ENCODE measurements at places on chromosomes 5 and 9. TPM values are rescaled to one million over a fixed set of nuclear protein-coding genes. Genes with fewer than 3 reads are reported as not detected.

GRCh38 chr5:136814619-136815378 is 449.5 kb upstream of the TRPC7 start:
- no peak overlapping the region for H3K27ac ChIP-seq
- DNase-seq, result no peak
- H3K4me1 ChIP-seq, result no peaks in the 10 kb centered on the region
- no peak overlapping the region for H3K4me3 ChIP-seq
- no peaks in the 10 kb centered on the region for H3K27me3 ChIP-seq

DNA sequence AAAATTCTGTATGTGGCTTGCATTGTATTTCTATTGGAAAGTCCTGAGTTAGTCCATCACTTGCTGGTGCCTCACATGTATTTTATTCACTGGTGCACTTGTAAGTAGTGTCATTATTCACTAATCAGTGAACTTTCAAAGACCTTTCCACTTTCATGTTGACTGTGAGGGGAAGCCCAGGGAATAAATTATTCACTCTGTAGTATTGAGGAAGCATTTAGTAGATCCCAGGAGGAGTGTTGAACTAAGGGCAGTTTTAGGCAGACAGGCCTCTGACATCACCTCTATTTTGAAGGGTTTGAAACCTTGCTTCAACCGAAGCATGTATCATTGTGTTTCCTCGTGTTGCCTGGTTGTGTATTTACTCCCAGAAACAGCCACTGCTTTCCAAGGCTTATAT is 705.4 kb upstream of the RIOK2 start:
- no peak overlapping the region for H3K4me3 ChIP-seq
- no peak overlapping the region for H3K27ac ChIP-seq
- H3K4me1 ChIP-seq, result no peaks in the 10 kb centered on the region
- H3K27me3 ChIP-seq, result no peaks in the 10 kb centered on the region
- no peak for DNase-seq

DNA sequence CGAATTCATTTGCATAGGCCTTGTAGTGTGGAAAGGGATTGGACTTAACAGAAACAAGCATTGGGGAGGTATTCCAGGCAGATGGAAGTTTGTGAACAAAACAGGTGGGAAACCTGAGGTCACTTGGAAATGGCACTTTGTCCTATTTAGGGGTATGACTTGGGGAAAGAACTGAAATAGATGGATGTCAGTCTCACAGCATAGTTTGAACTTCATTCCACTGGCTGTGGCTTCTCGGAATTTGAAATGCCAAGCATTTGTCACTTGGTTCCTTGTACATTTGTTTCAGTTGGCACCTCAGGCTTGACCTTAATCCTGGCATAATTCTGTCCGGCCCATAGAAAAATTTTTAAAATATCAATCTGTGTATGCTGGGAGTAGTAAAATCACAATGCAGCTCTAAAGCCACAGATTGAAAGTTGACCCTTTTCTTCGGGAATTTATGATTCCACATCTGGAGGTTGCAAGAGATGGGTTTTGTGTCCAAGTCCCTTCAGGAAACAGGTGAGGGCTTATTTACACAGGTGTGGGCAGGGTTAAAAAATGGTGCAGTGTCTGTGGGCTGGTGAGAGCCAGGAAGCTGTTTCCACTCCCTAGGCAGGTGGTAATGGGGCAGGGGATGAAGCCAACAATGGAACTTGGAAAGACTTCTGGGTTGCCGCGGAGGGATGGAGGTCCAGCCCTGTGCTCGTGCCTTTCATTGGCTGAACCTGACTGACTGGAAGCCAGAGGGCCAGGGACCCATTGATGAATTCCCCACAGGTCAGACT is 39.2 kb upstream of the PDE8B start:
- DNase-seq, result no peak
- no peak overlapping the region for H3K4me3 ChIP-seq
- no peaks in the 10 kb centered on the region for H3K4me1 ChIP-seq
- no peaks in the 10 kb centered on the region for H3K36me3 ChIP-seq

DNA sequence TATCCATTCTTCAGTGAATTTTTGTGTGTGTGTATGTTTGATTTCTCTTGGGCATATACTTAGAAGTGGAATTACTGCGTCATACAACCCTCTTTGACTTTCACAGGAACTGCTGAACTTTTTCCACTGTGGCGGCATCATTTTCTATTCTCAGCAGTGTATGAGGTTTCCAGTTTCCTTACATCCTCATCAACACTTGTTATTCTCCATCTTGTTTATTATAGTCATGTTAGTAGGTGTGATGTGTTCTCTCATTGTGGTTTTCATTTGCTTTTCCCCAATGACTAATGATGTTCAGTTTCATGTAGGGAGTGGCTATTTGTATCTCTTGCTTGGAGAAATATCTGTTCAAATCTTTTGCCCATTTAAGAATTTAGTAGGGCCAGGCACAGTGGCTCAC is 2.6 kb downstream of the ZNF79 start:
- no peak for DNase-seq
- no peaks in the 10 kb centered on the region for H3K27me3 ChIP-seq
- no peaks in the 10 kb centered on the region for H3K4me1 ChIP-seq
- no peak overlapping the region for H3K27ac ChIP-seq
- H3K36me3 ChIP-seq, result peaks cover 42% of the 10 kb centered on the region

Gene ZDHHC11
- total RNA-seq, result 37.6 TPM

DNA sequence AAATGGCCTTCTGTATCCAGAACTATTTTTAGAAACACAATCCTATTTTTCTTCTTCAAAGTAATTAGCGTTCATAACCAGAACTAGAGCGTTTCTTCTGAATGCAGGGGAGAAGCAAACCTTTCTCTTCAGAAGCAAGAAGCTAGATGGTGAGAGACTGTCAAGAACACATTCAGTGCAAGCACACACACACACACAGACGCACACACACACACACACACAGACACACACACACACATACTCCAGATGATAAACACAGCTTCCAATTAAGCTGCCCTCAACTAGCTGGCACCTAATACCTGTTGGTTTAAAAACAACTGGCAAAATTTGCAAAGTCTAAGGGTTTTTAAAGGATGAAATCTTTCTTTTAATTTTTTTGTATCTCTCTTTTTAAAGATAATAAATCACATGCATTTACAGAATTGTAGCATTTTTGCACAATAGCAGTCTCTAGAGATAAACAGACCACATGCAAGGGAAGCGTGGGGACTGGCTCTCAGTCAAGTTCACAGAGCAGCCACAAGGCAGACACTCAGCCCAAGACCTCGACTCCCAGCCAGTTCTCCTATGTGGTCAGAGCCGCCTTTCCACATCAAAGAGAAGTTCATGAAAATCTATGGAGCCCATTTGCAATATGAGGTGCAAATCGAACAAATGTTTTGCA is 138.5 kb downstream of the TTLL11 start:
- DNase-seq, result no peak
- no peak overlapping the region for H3K4me3 ChIP-seq
- no peaks in the 10 kb centered on the region for H3K36me3 ChIP-seq
- no peaks in the 10 kb centered on the region for H3K4me1 ChIP-seq
- no peaks in the 10 kb centered on the region for H3K27me3 ChIP-seq

DNA sequence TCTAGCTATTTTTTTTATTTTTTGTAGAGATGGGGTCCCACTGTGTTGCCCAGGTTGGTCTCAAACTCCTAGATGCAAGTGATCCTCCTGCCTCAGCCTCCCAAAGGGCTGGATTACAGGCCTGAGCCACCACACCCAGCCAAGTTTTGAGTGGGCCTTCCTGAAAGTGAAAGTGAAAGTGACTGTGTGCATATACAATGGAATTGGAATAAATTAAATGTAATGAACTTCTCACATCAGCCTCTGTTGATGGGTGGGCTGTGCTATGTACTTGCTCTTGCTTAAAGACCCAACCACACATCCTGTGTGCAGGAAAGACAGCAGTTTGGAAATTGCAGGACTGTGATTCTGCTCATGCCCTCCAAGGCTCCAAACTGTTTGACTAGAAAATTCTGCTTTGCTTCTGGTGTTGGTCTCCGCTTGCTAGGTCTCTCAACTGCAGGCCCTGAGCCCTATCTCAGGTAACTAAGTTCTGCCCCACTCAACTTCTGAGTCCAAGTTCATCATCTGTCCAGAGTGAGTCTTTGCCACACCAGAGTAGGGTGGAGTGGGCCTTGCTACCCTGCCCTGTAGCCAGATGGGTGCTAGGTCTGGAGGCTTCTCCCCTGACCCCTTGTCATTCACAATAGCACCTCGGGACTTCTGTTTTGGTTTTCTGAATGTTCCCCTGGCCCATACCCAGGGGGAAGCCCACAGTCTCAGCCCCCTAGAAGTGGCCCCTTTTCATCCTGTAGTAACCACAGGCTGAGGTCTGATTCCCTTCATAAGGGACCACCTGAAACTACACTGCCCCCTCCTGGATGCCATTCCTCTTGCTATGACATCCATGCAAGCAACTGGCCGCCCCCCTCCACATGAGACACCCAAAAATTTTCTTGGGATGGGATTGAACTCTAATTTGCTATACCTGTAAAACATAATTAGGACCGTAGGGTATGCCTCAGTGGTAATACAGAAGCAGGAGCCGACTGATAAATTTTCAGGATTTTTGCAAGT is 36.5 kb upstream of the RAD23B start:
- no peak overlapping the region for H3K4me3 ChIP-seq
- peaks cover 9% of the 10 kb centered on the region for H3K4me1 ChIP-seq
- DNase-seq, result peak; percentile 69

Gene ENTPD8
- 0.90 TPM for total RNA-seq

- no peak overlapping the region for H3K27ac ChIP-seq
- no peak for DNase-seq
- peaks cover 8% of the 10 kb centered on the region for H3K36me3 ChIP-seq
- H3K27me3 ChIP-seq, result no peaks in the 10 kb centered on the region
Observed at GRCh38 chr9:125260561-125260960, 1.1 kb upstream of the GAPVD1 start.

Gene LCN12
- 2.1 TPM for total RNA-seq

DNA sequence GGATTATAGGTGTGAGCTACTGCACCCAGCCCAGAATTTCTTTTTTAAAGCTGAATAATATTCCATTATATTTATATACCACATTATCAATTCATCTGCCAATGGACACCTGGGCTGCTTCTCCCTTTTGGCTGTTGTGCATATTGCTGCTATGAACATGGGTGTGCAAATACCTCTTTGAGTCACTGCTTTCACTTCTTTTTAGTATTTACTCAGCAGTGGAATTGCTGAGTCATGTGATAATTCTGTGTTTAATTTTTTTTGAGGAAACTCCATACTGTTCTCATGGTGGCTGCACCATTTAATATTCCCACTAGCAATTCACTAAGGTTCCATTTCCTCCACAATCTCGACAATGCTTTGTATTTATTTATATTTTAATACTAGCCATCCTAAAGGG is 36.1 kb upstream of the KIF4B start:
- no peaks in the 10 kb centered on the region for H3K27me3 ChIP-seq
- H3K4me1 ChIP-seq, result no peaks in the 10 kb centered on the region
- no peak for DNase-seq

DNA sequence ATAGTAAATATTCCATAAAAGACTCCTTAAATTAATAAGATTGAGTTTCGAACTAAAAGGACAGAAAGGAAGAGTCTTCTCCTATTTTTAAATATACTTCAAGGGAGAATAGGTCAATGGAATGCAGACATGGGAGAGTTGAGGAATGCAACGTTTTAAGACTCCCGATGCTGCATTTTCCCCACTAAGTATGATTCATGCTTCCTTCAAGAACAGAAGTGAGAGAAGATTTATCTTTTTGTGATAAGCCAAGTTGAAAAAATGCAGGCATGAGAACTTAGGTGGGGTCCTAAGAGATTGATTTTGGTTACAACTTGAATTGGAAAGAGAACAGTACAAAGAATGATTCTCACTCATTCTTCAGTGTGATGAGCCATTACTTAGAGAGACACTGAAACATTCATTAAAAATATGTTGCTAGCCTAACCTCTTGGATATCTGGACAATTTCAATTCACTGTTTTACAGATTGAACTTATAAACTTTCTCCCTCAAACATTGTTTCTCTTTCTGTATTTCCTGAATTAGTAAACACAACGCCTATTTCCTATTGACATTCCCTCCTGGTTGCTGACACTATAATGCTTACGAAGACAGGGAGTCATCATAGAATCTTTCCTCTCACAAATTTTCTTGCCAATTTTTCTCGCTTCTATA is 1666.1 kb upstream of the WWC1 start:
- H3K4me1 ChIP-seq, result peaks cover 4% of the 10 kb centered on the region
- no peaks in the 10 kb centered on the region for H3K27me3 ChIP-seq
- no peak overlapping the region for H3K4me3 ChIP-seq
- no peaks in the 10 kb centered on the region for H3K36me3 ChIP-seq
- H3K27ac ChIP-seq, result no peak overlapping the region

- H3K4me1 ChIP-seq, result no peaks in the 10 kb centered on the region
- no peaks in the 10 kb centered on the region for H3K27me3 ChIP-seq
- no peak for DNase-seq
- no peak overlapping the region for H3K27ac ChIP-seq
Observed at GRCh38 chr9:19876569-19877316, 87.9 kb upstream of the SLC24A2 start.

Gene SSNA1
- total RNA-seq, result 69.2 TPM

- H3K27me3 ChIP-seq, result no peaks in the 10 kb centered on the region
- H3K27ac ChIP-seq, result no peak overlapping the region
- H3K4me3 ChIP-seq, result no peak overlapping the region
Observed at GRCh38 chr9:130362691-130363090, 82.1 kb upstream of the ASS1 start.

DNA sequence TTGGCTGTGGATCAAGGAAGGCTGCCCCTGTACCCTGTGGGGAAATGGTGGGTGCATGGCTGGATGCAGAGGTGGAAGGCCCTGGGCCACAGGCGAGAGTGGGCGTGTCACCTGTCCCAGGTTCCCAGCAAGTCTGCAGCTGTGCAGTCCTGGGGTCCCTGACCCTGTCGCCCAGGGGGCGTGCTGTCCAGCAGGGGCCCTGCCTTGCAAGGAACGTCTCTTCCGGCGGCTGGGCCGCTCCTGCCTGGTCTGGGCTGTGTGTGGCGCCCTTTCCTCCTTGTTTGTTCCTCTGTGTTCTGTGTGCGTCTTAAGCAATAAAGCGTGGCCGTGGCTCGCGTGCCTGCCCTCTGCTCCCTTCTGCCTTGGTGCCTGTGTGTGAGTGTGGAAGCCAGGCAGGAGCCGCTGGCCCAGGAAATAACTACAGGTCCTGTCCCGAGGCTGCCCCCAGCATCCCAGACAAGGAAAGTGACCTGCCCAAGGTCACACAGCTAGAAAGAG is 8.4 kb downstream of the SLC2A6 start:
- no peak overlapping the region for H3K4me3 ChIP-seq
- no peaks in the 10 kb centered on the region for H3K27me3 ChIP-seq
- H3K36me3 ChIP-seq, result peaks cover 6% of the 10 kb centered on the region
- H3K4me1 ChIP-seq, result no peaks in the 10 kb centered on the region
- peak; percentile 79 for DNase-seq

DNA sequence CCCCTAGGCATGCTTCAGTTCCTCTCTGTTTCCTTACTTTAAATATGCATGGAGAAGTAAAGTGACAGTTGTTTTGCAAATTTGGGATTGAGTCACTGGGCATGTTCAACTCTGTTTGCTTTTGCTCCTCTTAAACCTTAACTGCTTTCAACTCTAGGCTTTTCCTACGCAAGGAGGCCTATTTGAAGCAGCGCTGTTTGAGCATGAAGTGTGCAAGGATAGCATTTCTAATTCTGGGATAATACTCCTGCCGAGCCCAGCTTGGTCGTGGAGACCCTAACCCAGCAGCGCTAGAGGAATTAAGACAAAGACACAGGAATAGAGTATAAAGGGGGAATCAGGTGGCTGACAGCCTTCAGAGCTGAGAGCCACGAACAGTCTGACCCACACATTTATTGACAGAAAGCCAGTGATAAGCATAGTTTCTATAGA is 803.4 kb upstream of the CDH10 start:
- no peaks in the 10 kb centered on the region for H3K27me3 ChIP-seq
- H3K27ac ChIP-seq, result peak overlapping the region; percentile 85
- peak; percentile 42 for DNase-seq
- peaks cover 10% of the 10 kb centered on the region for H3K4me1 ChIP-seq

Measured in H9 (cell line).